ENCODE measurements at places on chromosomes 5 and 9.

DNA sequence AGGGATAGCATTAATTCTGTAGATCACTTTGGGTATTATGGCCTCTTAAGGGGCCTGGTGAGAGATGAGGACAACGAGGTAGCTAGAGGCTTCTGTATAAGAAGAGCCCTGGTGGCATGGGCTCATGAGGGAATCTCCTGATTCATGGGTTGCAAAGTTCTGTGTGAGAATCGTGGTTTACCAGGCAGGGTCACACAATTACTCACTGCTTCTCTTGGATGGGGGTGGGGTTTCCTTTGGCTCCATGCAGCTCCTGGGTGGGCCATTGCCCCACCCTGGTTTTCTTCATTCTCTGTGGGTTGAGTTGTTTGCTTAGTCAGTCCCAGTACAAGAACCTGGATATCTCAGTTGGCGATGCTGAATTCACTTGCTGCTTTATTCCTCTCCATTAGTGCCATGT is 30.9 kb upstream of the TNFSF15 start:
- no peak for DNase-seq

DNA sequence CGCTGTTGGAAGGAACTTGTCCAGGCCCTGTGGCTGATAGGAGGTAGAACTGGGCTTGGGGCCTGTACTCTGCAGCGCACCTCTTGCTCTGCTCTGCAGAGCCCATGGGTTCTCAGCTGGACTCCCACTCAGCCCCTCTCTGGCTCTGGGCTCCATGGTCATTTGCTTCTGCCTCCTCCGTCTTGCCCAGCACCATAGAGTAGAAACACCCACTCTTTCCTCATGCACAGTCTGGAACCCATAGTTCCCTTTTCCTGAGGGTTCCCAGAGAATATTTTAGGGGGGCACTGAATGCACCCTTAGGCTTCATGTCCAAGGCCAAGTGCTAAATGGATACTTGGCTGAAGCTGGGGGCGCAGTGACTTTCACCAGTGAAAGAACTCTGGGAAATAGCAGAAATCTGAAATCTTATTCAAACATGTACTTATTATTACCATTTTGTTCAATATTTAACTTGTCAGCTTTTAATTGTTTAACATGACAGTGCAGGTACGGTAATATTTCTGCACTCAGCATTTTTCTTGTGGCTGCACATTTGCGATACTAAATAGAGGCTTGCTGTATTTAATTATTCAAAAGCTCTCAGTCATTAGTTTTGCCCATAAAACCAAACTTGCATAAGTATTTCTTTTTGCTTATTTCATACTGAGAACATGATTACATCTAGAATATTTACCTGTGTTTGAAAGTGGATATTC is 31.5 kb downstream of the GALNT12 start:
- no peak for DNase-seq

GRCh38 chr9:81022177-81022576 is 667.2 kb downstream of the TLE1 start:
- no peak for DNase-seq

- no peak for DNase-seq
Observed at GRCh38 chr5:103785569-103785968, 223.0 kb upstream of the NUDT12 start.

DNA sequence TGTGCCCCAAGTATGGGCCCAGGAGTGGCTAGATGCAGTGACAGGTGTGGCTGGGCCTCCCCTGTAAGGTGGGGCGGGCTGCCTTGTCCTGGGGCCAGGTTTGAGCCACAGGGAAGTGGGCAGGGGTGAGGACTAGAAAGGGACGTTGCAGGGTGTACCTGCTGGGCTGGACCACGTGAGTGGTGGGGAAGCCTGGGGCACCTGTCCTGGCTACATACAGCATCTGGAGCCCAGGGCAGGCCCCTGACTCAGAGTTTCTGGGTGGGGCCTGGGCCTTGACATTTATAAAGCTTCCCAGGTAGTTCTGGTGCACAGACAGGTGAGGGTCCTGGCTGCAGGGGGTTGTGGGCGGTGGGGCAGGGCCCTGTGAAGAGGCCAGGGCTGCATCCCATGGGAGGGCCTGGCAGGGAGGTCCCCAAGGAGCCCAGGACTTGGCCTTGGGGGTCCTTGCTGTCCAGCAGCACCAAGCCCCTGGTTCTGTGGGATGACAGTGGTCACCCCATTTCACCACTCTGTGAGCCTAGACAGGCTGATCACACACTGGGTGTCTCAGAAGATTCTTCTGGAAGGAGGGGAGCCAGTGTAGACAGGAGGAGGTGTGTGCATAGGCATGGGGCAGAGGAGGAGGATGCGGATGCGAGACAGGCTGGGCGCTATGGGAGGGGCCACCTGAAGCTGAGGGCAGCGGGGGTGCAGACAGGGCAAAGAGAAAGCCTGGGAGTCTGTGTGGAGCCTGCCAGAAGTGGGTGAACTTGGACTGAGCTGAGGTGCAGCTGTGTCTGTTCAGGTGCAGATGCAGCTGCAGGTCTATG is 94.0 kb downstream of the PHF2 start:
- DNase-seq, result no peak

DNA sequence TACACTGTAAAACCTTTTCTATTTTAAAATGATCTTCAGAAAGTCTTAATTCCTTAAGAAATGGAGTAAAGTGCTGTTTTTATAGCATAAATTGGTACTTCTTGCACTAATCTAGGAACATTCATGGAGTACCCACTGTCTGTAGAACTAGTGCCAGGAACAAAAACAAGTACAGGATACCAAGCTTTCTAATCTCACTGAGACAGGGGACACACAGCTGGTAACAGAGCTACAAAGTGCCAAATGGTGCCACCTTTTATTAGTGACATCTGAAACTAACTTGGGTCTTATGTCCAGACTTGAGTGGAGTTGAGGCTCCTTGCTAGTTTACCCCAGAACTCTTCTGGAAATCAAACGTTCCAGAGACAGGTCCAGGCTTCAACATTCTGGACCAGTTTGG is 57.9 kb downstream of the RNF130 start:
- DNase-seq, result no peak

GRCh38 chr5:44385291-44385900 is 3.8 kb downstream of the FGF10 start:
- no peak for DNase-seq

- no peak for DNase-seq
Observed at GRCh38 chr5:170427672-170428236, 38.6 kb upstream of the KCNMB1 start.

- DNase-seq, result no peak
Observed at GRCh38 chr5:67773411-67774266, 441.9 kb upstream of the PIK3R1 start.

DNA sequence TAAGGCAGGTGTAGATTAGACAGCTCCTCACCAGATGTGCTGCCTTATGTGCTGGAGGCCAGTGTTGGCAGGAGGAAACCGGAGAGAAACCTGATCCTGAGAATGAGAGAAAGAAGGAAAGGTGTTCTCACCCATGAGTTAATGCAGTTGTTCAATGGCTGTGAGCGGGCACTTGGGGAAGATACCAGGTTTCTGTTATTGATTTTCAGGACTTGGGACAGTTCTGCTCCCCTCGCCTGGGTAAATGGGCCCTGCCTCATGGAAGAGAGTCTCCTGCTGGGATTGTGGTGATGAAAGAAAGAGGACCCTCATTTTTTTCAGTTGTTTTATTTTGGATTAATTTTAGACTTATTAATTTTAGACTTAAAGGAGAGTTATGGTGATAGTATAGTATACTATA is 59.5 kb downstream of the EGFLAM start:
- no peak for DNase-seq

DNA sequence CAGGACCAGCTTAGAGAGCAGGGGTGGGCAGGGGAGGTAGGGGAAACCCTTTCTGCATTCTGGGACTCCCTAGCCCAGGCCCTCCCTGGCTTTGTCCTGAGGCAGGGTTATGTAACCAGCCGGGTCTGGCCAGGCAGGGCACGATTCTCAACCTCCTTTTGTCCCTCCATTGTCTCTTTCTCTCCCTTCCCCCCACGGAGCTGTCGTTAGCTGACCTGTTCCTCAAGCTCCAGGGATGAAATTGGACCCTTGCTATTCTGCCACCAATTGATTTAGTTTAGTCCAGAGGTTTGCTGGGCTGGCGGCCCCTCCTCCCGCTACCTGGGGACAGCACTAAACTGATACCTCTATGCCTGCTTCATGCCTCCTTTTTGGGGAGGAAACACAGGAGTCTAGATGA is 9.4 kb upstream of the NDST1 start:
- no peak for DNase-seq

DNA sequence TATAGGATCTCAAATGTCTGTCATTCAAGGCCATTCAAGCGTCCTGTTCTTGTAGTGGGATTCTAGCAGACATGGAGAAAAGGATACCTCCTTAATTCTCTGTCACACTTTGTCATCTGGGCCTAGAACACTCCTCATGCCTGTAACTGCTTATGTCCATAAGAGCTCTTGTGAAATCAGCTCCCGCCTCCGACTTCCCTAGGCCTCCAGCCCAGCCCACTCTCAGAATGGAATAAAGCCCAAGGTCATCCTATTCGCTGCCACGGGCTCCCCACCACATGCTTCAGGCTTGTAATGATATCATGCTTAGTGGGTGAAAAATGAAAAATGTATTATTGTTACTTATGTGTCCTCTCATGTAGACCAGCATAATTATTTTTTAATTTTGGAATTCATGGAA is 632.5 kb downstream of the ISL1 start:
- DNase-seq, result no peak

DNA sequence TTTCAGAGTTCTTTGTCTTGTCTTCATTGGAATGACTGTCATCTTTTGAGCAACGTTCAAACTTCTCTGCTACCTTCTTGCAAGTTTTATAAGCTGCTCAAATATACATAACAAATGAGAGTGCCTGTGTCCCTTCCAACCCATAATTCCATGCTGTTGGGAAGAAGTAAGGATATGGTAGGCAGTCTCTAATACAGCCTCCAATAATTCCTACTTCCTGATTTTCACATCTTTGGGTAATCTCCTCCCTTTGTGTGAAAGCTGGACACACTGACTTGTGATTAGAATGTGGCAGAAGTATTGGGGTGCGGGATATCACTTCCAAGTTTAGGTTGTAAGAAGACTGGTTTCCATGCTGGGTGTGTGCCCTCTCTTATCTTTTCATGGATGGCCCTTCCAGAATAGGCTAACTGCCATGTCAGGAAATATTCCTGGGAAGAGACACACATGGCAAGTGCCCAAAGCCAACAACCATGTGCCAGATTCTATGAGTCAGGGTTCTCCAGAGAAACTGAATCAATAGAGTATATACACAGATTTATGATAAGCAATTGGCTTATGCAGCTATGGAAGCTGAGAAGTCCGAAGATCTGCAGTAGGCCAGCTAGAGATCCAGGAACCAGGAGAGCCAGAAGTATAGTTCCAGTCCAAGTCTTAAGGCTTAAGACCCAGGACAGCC is 531.3 kb downstream of the NTRK2 start:
- no peak for DNase-seq

GRCh38 chr5:12335938-12336337 is 431.7 kb upstream of the CTNND2 start:
- DNase-seq, result no peak

GRCh38 chr9:89753472-89754055 is 148.8 kb downstream of the GADD45G start:
- no peak for DNase-seq

- no peak for DNase-seq
Observed at GRCh38 chr9:123150708-123151503, 117.4 kb downstream of the GPR21 start.

DNA sequence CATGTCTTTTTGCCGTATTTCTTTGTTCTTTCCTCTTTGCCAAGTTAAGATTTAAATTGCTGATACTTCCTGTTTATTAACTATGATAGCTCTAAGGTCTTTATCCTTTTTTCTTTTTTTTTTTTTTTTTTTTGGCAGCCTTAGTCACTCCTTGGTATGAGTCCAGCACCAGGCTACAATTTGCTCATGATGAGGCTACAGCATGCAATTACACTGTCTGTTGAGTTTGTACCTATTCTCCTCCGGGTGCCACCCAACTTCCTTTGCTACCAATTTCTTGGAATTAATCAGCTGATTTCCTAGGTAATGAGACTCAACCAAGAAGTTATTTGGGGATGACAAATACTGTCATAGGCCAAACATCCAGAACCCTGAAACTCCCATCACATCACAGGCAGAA is 25.5 kb downstream of the ACTL7B start:
- no peak for DNase-seq

DNA sequence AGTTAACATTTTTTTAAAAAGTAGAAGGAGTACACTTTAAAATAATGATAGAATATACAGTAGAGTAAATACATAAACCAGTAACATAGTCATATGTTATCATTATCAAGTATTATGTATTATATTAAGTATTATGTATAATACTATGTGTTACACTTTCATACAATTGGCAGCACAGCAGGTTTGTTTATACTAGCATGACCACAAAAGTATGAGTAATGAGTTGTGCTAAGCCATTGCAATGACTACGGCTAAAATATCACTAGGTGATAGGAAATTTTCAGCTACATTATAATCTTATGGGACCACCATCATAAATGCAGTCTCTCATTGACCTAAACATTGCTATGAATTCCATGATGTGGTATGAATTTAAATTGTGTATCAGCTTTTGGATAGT is 506.0 kb downstream of the HTR1A start:
- no peak for DNase-seq

- no peak for DNase-seq
Observed at GRCh38 chr5:150946351-150946905, 41.6 kb upstream of the ZNF300 start.

DNA sequence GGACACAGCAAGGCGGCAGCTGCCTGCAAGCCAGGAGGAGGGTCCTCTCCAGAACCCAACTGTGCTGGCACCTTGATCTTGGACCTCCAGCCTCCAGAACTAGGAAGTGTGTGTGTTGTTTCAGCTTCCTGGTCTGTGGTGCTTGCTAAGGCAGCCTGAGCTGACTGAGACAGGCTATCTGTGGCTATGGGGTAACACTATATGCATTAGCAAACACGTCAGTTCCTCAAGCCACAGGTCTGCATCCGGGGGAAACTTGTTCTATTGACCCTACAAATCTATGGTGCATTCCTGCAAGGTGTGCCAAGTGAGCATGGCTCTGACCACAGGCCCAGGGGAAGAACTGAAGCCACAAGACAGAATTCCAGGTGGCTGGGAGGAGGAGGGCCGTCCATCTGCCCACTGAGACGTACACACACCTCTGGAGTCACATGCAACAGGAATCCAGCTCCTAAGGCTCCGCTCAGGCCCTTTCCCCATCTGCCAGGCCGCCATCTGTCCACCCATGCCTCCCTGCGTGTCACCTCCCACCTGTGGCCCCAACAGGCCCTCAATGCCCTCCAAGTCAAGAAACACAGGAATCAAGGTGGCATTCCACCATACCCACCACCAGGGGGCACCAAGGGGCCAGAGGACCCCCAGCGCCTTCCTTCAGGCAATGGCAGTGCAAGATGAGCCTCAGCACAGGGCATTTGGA is 174.9 kb downstream of the ROR2 start:
- DNase-seq, result peak; percentile 7

- no peak for DNase-seq
Observed at GRCh38 chr5:142906863-142907671, 136.9 kb downstream of the ARHGAP26 start.

GRCh38 chr5:68709239-68709638 is 384.6 kb upstream of the SLC30A5 start:
- DNase-seq, result no peak

DNA sequence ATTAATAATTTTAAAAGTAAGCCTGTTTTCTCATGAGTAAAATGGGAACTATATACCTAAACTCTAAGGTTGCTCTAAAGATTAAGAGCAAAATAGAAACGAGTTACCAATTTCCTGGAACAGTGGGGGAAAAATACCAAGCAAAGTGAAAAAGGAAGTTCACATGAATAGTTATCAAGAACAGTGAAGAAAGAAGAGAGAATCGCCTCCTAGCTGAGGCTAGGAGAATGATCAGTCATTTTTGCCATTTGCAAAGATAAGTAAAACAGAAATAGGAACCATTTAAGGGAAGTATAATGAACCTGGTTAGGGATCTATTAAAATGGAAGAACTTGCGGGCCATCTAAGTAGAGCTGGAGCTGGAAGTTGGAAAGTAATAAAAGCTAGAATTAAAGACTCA is 50.7 kb downstream of the P4HA2 start:
- no peak for DNase-seq
